ENCODE measurements at places on chromosomes 6 and 20.
A peak's percentile ranks its signal among the peaks of the same experiment; 100 is the strongest.

DNA sequence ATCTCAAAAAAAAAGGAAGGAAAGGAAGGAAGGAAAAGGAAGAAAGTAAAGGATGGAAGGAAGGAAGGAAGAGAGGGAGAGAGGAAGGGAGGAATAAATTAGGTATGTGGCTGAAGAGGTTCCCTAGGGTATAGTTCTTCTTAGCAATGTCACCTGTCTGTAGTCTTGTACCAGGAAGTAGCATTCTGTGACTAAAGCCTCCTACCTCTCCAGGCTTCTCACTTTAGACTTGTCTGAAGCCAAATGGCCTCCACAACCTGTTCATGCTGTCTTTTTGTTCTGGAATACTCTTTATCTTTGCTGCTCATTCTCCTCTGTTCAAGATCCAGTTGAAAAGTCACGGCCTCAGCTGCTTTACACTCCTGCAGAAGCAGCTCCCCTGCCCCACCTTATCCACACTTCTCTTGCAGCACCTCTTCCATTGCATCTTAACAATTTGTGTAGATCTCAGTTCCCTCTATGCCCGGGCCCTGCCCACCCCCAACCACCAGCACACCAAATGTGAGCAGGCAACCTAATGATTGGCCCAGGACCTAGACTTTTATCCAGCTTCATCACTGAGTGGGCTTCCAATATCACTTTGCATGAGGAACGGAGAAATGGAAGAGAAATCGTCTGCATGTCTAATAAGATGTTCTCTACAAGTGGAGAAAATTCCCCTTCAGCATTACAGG is 19.1 kb downstream of the GCNT2 start:
- peaks cover 3% of the 10 kb centered on the region for H3K4me1 ChIP-seq
- H3K4me3 ChIP-seq = no peak overlapping the region
- peaks cover 21% of the 10 kb centered on the region for H3K36me3 ChIP-seq
- no peaks in the 10 kb centered on the region for H3K27me3 ChIP-seq

DNA sequence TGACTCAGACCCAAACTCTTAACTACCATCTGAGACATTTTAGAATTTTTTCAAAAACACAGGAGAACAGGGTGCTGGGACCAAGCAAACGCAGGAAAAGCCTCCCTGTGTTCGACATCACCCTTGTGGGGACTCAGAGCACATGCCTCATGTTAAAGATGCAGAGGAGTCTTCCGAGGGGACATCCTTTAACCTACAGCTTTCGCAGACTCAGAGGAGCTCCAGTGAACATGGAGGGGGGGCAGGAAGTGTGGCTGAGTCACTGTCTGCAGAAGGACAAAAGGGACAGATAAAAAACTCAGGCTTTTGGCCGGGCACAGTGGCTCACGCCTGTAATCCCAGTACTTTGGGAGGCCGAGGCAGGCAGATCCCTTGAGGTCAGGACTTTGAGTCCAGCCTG is 15.1 kb downstream of the BMP7 start:
- no peaks in the 10 kb centered on the region for H3K36me3 ChIP-seq
- no peak overlapping the region for H3K4me3 ChIP-seq
- H3K4me1 ChIP-seq = peaks cover 10% of the 10 kb centered on the region
- peaks cover 13% of the 10 kb centered on the region for H3K27me3 ChIP-seq
- peak; percentile 29 for DNase-seq

- no peak for DNase-seq
- H3K4me3 ChIP-seq = no peak overlapping the region
- H3K27me3 ChIP-seq = no peaks in the 10 kb centered on the region
- H3K27ac ChIP-seq = no peak overlapping the region
- H3K36me3 ChIP-seq = no peaks in the 10 kb centered on the region
Observed at GRCh38 chr6:140320081-140321080, 945.9 kb upstream of the CITED2 start.

- no peaks in the 10 kb centered on the region for H3K27me3 ChIP-seq
- no peak overlapping the region for H3K27ac ChIP-seq
- no peaks in the 10 kb centered on the region for H3K36me3 ChIP-seq
- no peak for DNase-seq
- H3K4me3 ChIP-seq = no peak overlapping the region
- no peaks in the 10 kb centered on the region for H3K4me1 ChIP-seq
Observed at GRCh38 chr6:54361188-54361587, 52.9 kb downstream of the TINAG start.

- H3K4me3 ChIP-seq = no peak overlapping the region
- H3K27ac ChIP-seq = no peak overlapping the region
- no peaks in the 10 kb centered on the region for H3K4me1 ChIP-seq
- H3K27me3 ChIP-seq = no peaks in the 10 kb centered on the region
- DNase-seq = no peak
Observed at GRCh38 chr20:16095226-16095625, 478.0 kb downstream of the KIF16B start.

DNA sequence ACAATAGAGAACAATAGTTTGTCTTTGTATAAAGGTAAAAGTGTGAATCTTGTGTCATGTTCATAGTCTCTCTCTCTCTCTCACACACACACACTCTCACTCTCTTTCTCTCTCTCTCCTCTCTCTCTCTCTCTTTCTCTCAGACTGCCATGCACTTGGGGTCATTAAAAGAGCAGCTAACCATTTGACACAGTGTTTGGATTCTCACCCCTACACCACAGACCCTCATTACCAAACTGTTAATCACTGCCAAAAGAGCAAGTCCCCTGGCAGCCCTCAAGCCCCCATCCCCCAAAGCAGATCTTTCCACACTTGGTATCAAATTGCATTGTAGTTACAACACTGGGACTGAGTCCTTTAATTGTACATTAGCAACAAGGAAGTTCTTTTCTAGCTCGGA is 305.8 kb upstream of the RSPO3 start:
- H3K4me1 ChIP-seq = no peaks in the 10 kb centered on the region
- H3K27me3 ChIP-seq = no peaks in the 10 kb centered on the region
- H3K36me3 ChIP-seq = no peaks in the 10 kb centered on the region

DNA sequence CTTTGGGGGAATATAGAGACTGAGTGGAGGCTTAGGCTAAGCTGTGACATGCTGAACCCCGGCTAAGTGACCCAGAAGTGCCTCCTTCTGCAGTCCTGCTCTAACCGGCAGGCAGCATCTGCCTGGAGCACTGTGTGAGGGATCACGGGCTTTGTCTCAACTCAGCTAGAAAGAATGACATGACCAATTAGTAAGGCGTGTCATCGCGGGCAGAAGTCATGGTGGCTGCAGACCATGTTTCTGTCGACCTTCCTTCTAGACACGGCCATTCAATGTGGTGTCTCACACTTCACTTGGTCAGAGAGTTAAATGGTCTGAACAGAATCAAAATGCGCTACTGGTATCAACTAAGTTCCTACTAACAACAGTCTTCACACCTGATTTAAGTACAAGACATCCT is 35.0 kb downstream of the HUS1B start:
- peaks cover 11% of the 10 kb centered on the region for H3K36me3 ChIP-seq
- no peak overlapping the region for H3K4me3 ChIP-seq
- no peak for DNase-seq
- H3K27me3 ChIP-seq = no peaks in the 10 kb centered on the region
- H3K4me1 ChIP-seq = peaks cover 2% of the 10 kb centered on the region

- DNase-seq = no peak
- H3K27ac ChIP-seq = peak overlapping the region; percentile 85
- H3K4me1 ChIP-seq = peaks cover 52% of the 10 kb centered on the region
- H3K4me3 ChIP-seq = peak overlapping the region; percentile 83
Observed at GRCh38 chr6:4778086-4778485, 1.9 kb downstream of the CDYL start.

Measured in activated CD8-positive, alpha-beta T cell treated with anti-CD3 and anti-CD28 coated beads, Interleukin-2, amount 10 ng/mL, durations not matched to agents 7 days and 5 days (primary cell).